ENCODE measurements at places on chromosomes 5 and 9.
A peak's percentile ranks its signal among the peaks of the same experiment; 100 is the strongest.

DNA sequence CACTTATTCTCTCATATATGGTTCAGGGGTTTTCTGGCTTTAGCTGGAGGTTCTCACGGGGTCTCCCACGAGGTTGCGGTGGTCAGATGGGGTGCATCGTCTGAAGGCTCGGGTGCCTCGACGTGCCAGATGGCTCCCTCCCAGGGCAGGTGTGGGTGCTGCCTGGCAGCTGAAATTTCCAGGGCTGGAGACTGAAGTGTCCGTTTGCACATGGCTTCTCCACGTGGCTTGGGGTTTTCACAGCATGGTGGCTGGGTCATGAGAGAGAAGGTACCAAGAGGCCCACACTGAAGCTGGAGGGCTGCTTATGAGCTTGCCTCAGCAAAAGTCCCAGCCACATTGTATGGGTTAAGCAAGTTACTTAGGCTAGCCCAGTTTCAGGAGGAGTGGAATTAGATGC is 218.6 kb downstream of the AGTPBP1 start:
- DNase-seq, result no peak

- DNase-seq, result no peak
These were observed 33.4 kb downstream of the SEMA5A start for GRCh38 chr5:9512457-9512856.

DNA sequence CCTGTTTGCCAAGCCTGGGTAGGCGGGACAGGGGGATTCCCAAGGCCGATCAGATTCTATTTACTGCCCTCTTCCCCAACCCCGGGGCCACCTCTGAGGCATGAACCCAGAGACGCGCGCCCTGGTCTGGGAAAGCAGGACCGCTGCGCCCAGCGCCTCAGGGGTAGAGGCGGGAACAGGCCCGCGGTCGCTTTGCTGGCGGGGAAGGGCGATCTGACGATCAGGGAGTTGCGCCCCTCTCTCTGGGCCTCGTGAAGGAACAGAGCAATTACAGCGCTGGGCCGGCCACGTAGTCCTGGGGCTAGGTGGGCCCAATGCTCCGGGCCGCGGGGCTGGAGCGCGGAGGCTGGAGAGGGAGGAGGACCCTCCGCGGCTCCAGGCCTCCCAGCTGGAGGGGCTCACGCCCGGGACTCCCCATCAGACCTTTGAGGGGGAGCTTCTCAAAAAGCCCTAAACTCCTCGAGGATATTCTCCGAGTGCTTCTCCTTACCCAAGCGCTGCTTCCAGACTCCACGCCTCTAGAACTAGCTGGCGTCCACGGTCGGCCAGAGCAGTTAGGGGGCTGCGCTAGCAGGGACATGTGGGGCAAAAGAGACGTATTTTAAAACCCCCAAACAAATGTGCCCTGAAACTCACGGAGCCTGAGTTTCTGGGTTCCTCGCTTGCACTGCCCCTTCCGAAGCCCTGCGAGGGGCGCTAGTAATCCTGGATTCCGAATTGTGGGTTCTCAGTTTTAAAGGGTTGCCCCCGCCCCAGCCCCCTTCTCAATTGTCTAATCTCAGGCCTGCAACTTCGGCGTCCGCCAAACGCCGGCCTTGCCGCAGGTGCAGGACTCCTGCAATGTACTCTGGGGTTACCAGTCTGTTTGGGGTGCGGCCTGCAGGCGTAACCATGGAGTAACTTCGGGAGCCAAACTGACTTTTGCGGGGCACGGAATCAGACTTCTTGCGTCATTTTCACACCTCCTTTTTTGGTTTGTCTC is 57.6 kb downstream of the TMEM174 start:
- DNase-seq, result no peak

GRCh38 chr5:31886206-31886605 is 247.3 kb downstream of the PDZD2 start:
- no peak for DNase-seq

DNA sequence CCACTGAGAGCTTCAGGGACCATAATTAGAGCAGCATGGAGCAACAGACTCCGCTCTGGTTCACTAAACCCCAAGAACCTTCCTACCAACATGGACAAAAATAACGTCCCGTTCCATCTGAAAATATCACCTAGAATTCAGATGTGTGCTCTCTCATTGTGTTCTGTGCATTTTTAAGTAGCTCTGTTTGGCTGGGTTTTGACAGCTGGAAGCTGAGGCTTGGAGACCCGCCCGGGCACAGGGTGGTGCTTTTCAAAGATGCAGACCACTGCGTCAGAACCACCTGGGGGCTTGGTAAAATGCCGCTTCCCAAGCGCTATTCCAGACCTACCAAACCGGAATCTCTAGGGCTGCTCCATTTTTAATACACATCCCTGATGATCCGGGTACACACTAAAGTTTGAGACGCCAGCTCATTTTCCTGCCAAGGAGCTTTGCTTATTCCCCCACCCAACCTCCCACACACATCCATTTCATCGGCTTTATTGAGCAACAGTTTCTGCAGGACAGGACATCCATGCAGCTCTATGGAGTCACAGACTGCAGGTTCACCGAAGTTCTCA is 104.8 kb downstream of the GABBR2 start:
- DNase-seq, result no peak

- peak; percentile 15 for DNase-seq
These were observed 1.0 kb downstream of the ANKH start for GRCh38 chr5:14870337-14871213.

DNA sequence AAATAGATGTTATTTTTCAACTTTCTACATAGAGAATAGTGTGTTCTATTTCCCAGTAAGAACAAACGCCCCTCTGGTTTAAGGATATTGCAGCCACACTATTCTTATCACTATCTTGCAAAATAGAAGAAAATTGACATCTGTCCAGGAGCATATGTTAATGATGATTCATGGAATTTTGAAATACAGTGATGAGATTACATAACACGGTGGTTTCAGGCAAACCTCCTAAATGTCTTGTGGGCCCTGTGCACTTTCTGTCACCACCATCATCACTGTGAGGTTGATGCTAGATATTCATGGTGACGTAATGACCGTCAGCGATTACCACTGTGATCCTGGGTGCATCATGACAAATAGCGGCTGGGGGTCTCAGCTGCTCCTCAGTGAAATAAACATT is 48.1 kb downstream of the CFAP90 start:
- DNase-seq, result no peak

- DNase-seq, result no peak
These were observed 382.3 kb downstream of the ACTL7B start for GRCh38 chr9:108473209-108474112.

DNA sequence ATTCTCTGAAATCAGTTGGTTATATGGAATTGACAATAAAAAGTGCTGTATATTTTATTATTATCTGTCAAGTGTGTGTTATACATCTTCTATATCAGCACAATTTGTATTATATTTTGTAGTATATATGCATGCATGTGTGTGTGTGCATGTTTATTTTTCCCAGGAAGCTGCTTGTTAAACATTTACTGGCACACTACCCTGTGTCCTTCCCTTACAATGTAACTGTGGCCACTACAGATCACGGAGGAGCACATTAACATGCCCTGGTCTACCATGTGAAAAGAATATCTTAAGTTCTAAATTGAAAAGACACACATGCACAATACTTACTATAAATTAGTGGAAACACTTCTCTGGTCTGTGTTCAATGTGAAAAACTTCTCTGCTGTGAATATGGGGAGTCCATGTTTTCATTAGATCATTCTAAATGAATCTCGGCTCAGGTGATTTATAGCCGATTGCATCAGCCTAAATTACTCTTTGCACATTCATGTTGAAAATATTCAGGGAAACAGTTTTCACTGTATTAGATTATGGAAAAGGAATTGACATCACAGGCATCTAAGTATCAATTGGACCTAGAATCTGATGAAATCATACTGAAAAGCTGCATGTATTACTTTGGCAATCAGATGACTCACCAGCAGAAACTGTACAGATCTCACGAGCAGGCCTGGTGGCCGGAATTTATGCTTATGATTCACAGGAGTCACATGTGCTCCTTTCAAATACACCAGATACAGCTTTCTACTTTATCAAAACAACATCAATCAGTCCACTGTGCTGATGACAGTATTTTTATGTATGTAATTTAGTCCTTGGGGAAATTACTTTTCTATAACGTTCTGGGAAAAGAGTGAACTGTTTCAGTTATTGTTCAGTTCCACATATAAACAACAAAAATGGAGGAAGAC is 39.4 kb downstream of the LURAP1L start:
- no peak for DNase-seq

DNA sequence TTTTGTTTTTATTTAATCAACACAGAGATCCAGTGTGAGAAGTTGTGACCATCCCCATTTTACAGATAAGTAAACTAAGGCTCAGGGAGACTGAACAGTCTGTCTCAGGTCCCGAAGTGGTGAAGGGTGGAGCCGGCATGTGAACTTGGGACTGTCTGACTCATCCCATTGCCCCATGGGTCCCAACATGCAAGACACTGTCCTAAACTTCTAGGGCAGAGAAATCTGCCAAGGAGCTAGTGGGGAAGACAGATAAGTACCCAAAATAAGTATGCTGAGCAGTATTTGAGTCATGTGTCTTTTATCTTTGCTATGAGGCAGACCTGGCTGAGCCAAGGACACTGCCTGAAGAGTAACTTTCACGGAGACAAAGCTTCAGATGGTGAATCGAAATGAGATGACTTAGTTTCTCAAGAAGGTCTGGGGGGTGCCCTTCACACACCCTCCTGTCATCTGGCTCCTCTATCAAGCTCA is 64.3 kb upstream of the SLC25A51 start:
- DNase-seq, result no peak

DNA sequence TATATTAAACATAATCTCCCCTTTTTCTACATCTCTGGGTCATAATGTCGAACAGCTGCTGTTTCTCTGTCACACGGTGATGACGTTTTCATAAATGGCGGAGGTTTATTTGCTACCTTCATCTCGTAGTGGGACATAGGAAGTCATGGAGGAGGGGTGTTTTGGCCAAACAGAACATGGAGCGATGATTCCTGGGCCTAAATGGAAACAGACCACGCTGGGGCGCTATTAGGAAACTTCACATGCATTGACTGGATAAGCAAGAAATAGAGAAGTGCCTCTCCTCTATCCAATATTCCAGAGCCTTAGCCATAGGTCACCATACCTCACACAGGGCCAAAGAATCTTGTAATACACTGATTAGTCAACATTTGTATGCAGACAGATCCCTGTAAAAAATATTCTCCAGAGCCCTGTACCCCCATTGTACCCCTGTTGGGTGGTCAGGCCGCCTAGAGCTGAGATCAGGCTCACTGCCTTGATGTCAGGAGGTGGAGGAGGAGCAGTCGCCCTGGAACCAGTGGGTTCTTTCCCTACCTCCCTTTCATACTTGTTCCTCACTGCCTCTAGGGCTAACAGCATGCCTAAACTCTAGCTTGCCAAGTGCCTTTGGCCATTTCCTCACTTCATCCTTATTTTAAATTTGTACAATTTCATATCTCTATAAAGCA is 77.8 kb upstream of the SPIN1 start:
- DNase-seq, result no peak

DNA sequence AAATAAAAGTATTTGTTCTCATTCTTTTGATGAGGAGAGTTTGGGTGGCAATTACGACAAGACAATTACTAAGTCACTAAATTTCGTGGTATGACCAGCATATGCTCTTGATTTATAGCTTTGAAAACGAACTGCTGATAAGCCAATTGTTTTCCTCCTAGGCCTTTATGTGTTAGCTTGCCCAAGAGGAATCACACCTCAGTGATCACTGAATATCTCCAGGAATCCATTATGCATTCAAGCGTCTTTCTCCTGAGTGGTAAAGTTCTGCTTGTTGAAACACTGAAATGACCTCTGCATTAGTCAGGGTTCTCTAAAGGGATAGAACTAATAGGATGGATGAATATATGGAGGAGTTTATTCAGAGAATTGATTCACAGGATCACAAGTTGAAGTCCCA is 677.7 kb upstream of the MEF2C start:
- DNase-seq, result no peak

DNA sequence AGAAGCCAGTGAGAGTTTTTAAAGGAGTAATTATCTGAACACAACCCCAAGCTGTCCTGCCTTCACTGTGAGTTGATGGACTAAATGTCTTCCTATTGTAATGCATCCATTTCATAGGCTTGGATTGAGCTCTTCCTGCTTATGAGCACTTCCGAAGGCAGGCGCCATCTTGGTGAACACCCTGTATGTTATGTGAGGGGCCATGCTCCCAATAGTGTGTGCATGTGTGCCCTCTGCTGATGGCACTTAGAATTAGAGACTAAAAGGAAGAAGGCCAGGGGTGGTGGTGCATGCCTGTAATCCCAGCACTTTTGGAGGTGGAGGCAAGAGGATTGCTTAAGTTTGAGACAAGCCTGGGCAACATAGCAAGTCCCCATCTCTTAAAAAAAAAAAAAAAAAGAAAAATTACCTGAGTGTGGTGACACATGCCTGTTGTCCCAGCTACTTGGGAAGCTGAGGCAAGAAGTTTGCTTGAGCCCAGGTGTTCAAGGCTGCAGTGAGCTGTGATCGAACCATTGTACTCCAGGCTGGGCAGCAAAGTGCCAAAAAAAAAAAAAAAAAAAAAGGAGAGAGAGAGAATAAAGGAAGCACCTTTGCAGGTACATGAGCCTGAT is 65.0 kb downstream of the C9orf152 start:
- no peak for DNase-seq

- DNase-seq, result no peak
These were observed 289.3 kb upstream of the TAS2R1 start for GRCh38 chr5:9919306-9920030.

- no peak for DNase-seq
These were observed 6.1 kb upstream of the ANGPTL2 start for GRCh38 chr9:127128341-127129072.

DNA sequence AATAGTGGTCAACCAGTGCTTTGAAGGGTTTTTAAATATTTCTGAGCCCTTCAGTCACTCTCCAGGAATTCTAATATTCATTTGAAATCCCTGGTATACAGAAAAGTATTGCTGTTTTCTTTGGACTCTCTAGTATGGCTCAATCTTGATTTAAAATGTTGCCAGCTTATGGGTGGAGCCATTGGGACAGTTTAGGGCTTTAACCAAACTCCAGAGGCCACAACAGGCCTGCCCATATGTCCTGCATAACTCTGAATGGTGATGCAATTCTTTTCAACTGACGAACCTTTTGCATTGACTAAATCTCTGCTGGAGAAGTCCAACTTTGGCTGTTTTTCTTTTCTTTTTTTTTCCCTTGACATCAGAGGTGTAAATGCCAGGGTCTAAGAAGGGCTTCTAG is 10.3 kb upstream of the ANKHD1 start:
- DNase-seq, result no peak

DNA sequence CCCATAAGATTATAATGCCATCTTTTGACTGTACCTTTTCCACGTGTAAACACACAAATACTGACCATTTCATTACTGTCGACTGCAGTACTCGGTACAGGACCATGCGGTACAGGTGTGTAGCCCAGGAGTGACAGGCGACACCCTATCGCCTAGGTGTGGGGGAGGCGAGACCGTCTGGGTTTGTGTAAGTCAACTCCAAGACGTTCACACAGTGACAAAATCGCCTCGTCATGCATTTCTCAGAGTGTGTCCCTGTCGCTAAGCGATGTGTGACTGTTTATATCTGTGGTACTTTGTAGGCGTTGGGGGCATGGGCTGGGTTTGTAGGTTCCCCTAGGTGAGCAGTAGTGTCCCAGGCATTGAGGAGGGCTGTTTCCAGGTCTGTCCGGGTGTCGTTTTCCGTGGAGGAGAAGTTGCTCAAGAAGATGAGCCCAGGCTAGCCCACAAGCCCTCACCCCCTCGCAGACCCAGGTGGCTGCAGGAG is 20.3 kb downstream of the NEK6 start:
- DNase-seq, result no peak

- no peak for DNase-seq
These were observed 534 bp downstream of the SRFBP1 start for GRCh38 chr5:121962347-121962670.

Data from activated T-helper 1 cell treated with Interleukin-2 at 50 U/mL for 16 hours (primary cell).